ENCODE measurements at places on chromosomes 5 and 9. TPM values are rescaled to one million over a fixed set of nuclear protein-coding genes. Genes with fewer than 3 reads are reported as not detected.
A peak's percentile ranks its signal among the peaks of the same experiment; 100 is the strongest.

- DNase-seq: no peak
Observed at GRCh38 chr9:138053996-138054752, 176.6 kb downstream of the CACNA1B start.

DNA sequence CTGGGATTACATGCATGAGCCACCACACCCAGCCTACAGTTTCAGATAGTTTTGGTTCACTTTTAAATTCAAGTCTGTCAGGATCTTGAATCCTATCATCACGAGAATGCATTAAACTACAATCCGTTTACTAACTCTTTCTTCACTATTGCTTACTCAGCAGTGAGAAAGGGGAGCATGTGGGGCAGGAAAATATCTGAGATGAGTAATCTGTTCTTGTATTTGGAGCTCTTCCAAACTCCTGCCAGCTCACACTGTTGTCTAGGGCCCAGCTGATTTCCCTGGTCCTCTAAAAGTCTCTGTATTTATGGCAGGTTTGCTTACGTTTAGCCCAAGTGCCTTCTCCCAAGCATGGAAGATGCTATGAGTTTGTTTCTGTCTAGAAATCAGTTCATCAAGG, 152.2 kb downstream of the FGF18 start:
- no peak for DNase-seq

- no peak for DNase-seq
Observed at GRCh38 chr9:127077644-127077946, 44.8 kb downstream of the ANGPTL2 start.

GRCh38 chr9:34989946-34990635, 546 bp downstream of the DNAJB5 start:
- peak; percentile 83 for DNase-seq

DNA sequence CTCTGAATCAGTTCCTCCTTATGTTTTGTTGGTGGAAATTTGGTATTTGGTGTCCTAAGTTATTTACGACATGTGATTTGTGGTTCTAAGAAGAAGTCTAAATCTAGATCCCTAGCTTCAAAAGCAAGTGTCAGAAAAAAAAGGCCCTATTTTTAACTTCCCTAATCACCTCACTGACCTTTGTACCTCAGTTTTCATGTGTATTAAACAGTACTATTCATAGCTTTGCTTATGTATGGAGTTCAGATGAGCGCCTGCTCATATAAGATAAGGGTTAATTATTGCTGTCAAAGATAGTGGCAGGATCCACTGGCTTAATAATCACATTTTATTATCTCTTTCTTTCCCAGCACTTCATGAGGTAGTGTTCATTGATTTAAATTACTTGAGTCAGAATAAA, 318.2 kb downstream of the PARP8 start:
- DNase-seq: no peak

DNA sequence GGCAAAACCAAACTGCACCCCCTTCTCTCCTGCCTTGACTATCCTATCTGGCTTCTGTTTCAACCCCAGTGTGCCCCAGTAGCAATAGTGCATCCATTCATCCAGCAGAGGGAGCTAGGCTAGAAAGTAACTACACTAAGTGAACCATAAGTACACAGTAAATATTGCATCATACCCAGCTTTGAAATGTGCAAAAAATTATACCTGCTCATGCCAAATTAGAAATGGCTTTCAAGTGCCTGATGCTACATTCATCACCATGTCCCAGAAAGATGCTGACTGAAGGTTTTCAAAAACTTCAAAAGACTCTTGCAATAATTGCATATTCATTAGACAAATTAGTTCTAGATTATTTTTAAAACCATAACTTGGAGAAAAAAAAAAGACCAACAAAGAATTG, 153.5 kb downstream of the PRELID2 start:
- DNase-seq: peak; percentile 71

DNA sequence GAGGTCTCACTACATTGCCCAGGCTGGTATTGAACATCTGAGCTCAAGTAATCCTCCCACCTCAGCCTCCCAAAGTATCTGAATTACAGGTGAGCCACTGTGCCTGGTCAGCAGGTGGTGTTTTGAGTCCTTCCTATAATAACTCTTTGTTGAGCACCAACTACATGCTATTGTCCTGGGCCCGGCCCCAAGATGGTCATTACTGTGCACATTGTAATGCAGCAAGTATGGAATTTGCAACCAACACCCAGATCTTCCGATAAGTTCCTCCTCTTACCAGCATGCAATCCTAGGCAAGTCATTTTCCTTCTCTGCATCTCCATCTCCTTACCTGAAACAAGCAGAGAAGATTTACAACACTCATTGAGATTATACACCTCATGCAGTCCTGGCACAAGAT, 510.3 kb upstream of the KLF4 start:
- DNase-seq: no peak

DNA sequence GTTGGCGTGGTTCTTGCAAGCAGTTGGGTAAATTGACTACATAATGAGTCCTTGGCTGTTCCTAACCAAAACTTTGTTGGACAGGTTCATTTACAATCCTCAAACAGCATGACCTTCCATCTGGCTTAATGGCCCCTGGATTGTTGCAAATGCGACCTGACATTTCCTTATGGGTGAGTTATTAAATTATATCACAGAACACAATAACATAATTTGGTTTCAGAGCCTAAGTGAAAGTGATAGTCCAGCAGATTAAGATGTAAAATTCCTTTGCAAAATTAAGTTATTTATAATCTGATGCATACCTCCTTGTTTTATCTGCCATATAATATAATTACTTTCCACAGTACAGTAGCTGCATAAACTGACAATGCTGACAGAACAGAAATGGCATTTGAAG, 224.4 kb downstream of the TUSC1 start:
- DNase-seq: no peak

DNA sequence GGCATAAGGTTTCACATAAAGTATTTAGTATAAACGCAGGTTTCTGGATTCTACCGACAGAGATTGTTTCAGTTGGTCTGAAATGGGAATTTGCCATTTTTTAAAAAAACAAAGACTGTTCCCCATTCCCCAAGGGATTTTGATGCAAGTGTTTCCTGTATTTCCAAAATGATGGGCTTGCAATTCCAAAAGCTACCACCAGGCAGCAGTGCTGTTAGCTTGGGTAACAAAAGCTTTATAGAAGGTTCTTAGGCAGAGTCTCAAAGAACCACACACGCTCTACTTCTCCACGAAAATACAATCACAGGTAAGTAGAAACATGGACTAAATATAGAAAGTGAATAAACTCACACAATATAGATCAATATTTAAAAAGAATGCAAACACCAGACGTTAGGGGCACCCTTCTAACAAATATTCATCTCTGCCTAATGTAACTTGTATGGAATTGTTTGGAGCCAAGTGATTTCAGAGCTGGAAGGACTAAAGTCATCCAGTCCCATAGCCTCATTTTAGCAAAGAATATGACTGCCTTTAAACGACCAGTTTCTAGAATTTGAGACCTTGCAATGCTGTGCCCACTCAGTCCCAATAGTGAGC, 154.3 kb downstream of the SPOCK1 start:
- DNase-seq: peak; percentile 62

GRCh38 chr5:178115814-178116142, 2.4 kb downstream of the N4BP3 start:
- no peak for DNase-seq

DNA sequence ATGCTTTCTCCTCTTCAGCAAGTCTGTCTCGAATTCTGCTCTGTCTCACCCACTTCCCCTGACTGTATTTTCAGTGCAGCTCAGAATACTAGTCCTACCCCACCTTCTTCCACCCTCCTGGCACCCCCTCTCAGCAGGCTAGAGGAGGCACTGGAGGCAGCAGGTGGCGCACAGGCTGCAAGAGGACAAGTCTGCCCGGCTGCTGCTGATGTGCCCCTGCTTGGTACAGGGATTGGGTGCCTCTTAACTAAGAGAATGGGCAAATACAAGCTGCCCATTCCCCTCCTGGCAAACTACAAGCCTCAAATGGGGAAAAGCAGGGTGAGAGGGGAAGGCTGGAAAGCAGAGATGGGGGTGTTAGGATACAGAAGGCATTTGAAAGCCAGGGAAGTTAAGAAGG, 5.1 kb downstream of the TLN1 start:
- DNase-seq: no peak

DNA sequence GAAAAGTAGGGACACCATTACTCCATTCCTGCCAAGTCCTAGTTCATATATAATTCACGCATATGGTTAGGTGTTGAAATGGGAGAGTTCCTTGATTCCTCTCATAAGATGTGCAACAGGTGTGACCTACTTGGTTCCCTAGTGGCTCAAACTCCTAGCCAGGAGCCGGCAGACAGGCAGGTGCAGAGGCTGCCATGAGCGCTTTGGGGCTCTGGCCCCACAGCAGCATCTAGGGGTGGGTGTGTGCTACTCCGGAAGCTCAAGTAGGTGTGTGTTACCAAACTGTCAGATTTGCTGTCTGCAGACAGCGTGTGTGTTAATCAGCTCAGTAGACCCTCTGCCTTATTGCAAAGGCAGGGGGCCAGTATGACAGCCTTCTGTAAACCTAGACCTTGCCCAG, 1652.4 kb upstream of the ACO1 start:
- DNase-seq: no peak

DNA sequence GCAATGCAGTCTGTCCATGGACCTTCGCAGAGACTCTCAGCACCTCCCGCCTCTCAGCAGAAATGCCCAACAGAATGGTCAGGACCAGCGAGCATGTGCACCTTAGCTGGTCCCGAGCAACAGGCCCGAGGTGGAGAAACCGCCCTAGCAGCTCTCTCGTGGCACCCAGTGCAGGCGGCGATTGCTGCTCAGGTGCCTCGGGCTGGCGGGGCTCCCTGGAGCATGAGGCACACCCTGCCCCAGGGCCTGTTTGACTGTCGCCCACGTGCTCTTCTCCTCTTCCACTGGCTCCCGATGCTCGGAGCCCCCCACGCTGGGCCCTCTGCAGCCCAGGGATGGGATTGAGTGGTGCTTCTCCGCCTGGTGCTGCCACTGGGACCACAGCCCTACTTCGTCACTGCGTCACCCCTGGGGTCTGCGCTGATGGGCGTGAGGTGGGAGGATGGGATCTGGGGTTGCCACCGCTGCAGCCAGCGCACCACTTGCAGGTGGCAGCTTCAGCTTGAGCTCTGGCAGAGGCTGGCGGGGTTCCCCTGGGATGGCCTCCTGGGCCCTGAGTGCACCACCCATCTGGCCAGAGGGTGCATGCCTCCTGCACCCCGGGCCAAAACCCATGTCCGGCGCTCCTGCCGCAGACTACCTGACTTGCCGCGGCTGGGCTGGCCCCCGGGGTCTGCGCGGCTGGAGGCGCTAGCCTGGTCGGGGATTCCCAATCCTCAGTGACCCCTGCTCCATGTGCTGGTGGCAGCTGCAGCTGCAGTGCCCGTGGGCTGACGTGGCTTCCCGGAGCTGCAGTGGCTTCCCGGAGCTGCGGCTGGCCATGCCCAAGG, 244.2 kb downstream of the FOXD4L6 start:
- DNase-seq: peak; percentile 47

GRCh38 chr5:101966476-101966875, 329.6 kb downstream of the SLCO4C1 start:
- DNase-seq: no peak

- no peak for DNase-seq
Observed at GRCh38 chr5:18799482-18800128, 1165.3 kb downstream of the TAF11L14 start.

DNA sequence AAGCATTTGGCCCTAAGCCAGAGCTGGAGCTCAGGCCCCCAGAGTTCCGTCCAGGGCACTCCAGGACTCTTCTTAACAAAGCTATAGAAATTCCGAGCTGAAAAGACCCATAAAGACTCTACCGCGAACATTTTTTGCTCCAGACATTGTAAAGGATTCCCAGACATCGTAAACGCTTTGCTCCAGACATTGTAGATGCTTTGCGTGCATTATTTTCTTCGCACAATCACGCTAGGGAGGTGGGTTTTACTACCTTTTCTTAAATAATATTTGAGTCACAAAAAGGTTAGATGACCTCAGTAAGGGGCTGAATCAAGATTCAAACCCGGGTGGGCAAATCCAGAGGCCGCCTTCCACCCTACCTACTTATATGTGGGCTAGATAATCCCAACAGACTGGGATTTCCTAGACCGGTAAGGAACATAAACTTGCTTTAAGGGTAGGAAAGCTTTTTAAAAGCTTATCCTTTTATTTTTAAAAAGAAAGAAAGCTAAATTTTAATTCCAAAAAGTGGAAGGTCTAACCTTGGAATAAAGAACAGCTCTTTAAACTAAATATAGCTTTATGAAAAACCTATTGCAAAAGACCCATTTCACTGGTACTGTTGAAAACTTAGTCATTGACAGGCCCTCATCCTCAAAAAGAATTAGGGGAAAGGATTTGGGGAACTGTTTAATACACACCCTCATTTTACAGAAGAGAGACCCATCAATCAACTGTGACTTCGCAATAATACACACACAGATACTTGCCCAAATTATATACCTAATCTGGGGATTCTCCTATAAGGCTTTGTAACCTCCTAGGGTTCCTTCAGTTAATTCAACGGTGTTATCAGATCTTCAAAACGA, 822 bp upstream of the TNIP1 start:
- DNase-seq: no peak

- DNase-seq: no peak
Observed at GRCh38 chr9:98219794-98220370, 27.4 kb upstream of the CORO2A start.

DNA sequence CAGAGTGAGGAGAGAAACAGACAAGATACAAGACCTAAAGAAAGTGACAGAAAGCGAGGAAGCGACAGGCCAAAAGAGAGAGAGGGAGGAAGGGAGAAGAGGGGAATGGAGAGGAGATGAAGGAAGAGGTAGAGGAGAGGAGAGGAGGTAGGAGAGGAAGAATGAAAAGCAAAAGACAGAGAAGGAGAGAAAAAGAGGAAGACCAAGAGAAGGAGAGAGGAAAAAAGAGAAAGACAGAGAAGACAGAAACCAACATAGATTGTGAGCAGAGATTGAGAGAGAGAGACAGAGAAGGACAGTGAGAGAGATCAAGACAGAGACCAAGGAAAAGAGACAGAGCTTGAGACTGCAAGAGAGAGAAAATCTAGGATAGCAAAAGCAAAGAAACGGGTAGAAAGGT, 58.6 kb upstream of the FNIP1 start:
- DNase-seq: no peak

- no peak for DNase-seq
Observed at GRCh38 chr5:57761513-57761912, 278.9 kb upstream of the ACTBL2 start.

GRCh38 chr5:172806897-172807672, 27.0 kb upstream of the ERGIC1 start:
- DNase-seq: peak; percentile 94

- no peak for DNase-seq
Observed at GRCh38 chr5:147169901-147170300, 64.9 kb upstream of the STK32A start.

GRCh38 chr5:134524826-134525682, at the start of gene JADE2:
TSS of gene JADE2 (plus strand) at chr5:134525670. CDS start at chr5:134535858, 10,188 bp downstream.
- DNase-seq: no peak

- DNase-seq: no peak
Observed at GRCh38 chr5:158639881-158640592, 459.7 kb downstream of the EBF1 start.

Gene TLX3
- not detected for total RNA-seq

Gene GRXCR2
- total RNA-seq: 0.24 TPM

Gene PCDHB8
- 1.7 TPM for total RNA-seq

Gene OR1J2
- not detected for total RNA-seq

Gene SLC30A5
- 39.7 TPM for total RNA-seq

Gene PALM2AKAP2
- 56.6 TPM for total RNA-seq

Gene RCL1
- total RNA-seq: 8.6 TPM

Gene NR6A1
- 1.9 TPM for total RNA-seq

Gene MLANA
- total RNA-seq: not detected

Gene GNE
- total RNA-seq: 21.2 TPM

Gene F12
- not detected for total RNA-seq

Gene PCDHA9
- 0.04 TPM for total RNA-seq

Gene FEM1C
- 26.0 TPM for total RNA-seq

Gene PFN3
- not detected for total RNA-seq
